ENCODE measurements at places on chromosomes 1 and 21.

- no peak for DNase-seq
Observed at GRCh38 chr1:110308247-110308646, 30.9 kb upstream of the RBM15 start.

DNA sequence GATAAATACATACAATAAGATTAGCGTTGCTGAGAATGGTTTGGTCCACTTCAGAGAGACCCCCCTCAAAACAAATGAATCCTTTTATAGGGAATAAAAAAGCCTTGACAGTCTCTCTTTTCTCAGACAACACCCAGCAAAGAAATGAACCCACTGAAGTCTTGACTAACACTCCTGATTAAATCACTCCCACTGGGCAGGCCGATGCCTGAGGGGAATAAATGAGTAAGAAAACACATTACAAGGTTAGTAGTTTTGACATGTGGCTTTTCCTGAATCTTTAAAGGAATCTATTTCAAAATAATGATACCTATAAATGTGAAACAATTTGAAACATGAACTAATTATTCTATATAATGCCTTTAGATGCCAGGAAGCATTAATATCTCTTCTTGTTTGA lies 146.9 kb upstream of the POGK start:
- DNase-seq = no peak

DNA sequence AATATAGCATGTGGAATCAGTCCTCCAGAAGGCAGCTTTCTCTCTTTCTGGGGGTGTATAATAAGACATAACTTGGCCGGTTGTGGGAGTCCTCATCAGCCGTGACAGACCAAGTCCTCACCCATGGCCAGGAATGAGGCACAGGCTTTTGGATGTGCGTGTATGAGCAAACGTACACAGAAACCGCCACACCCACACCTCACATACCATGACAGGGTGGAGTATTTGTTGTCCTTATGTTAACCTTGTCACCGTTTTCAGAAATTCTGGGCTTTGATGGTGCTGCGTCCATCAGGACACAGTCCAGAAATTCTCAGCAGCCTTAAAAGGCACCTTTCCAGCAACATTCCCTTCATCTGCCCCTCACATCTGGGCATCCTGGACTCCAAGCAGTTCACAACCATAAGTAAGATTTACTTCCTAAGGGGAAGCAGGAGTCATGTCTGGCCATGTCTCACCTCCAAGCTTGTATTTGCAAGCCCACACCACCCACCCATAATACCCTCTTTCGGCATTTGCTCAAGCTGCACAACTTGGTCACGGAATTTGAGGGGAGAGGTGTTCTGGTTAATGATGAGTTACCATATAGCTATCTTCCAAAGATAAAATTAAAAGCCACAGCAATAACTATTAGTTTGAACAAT lies 12.4 kb downstream of the C1orf116 start:
- DNase-seq = no peak

- DNase-seq = no peak
Observed at GRCh38 chr1:55107101-55107500, 67.8 kb downstream of the PCSK9 start.

DNA sequence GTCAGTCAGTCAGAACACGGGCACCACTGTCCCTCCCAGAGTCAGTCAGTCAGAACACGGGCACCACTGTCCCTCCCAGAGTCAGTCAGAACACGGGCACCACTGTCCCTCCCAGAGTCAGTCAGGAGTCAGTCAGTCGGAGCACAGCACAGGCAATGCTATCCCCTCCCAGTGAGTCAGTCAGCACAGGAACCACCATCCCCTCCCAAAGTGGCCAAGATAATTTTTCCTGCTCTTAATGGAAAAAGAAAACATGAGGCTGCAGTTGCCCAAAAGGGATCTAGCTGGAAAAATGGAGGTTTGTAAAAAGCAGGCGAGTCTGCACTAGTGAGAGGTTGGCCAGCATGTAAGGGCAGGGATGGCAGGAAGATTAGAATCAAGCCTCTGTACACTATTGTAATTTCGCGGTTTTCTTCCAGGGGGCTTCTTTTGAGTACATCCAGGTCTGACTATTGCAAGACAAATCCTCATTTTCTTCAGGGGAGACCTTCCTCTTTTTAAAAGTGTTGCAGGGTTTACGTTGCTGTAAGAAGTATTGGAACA lies 213.8 kb downstream of the SIPA1L2 start:
- DNase-seq = no peak

GRCh38 chr1:48049823-48050535 lies 52.8 kb upstream of the TRABD2B start:
- DNase-seq = no peak
